CD4-positive, alpha-beta T cell treated with Interleukin-6 for 4 hours (primary cell): ENCODE measurements at places on chromosomes 4 and X.

DNA sequence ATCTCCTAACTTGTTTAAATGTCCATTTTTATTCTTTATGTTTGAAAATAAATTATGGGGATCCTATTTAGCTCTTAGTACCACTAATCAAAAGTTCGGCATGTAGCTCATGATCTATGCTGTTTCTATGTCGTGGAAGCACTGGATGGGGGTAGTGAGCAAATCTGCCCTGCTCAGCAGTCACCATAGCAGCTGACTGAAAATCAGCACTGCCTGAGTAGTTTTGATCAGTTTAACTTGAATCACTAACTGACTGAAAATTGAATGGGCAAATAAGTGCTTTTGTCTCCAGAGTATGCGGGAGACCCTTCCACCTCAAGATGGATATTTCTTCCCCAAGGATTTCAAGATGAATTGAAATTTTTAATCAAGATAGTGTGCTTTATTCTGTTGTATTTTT, 27.6 kb downstream of the NUDT6 start:
- no peak for DNase-seq

DNA sequence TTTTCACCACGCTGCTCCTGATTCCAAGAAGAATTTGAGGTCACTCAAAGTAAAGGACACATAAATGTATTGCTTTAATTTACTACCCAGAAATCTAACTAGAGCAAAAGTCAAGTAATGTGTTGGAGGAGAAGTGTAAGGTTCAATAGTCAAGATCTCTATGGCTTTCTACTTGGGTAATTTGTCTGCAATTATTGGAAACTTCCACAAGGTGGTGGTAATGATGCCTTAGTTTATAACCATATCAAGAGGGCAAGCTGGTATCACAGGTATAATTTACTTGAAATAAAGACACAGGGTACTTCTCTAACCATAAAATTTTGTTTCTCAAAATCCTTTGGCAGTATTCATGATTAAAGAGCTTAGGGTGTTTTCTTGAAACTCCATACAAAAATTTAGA, 10.2 kb upstream of the GRIA3 start:
- no peak for DNase-seq

- no peak for DNase-seq
Measured at GRCh38 chr4:41477181-41477905, 60.6 kb upstream of the LIMCH1 start.

DNA sequence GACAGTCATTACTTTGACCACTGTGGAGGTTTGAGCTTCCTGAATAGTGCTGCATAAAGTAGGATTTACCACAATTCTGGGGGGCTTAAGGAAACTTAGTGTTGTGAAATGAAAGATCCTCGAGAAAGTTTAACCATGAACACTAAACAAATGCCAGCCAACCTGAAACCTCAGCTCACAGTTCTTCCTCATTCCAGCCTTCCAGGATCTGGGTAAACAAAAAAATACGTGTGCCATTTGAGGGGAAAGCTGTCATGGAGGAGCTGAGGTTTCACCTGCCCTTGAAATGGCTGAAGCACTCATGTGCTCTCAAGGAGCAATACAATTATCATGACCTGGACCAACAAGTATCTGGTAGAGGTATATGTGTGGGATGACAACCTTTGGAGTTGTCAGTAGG, 142.7 kb downstream of the NPNT start:
- DNase-seq, result no peak

GRCh38 chr4:89497517-89498308, 190.1 kb upstream of the GPRIN3 start:
- DNase-seq, result no peak

- peak; percentile 50 for DNase-seq
Measured at GRCh38 chr4:139665690-139666529, at the start of gene MGST2. TSS of gene MGST2 (plus strand) at chr4:139665819. CDS start at chr4:139666020, 201 bp downstream.

- no peak for DNase-seq
Measured at GRCh38 chr4:87216469-87216868, 3.9 kb downstream of the KLHL8 start.

DNA sequence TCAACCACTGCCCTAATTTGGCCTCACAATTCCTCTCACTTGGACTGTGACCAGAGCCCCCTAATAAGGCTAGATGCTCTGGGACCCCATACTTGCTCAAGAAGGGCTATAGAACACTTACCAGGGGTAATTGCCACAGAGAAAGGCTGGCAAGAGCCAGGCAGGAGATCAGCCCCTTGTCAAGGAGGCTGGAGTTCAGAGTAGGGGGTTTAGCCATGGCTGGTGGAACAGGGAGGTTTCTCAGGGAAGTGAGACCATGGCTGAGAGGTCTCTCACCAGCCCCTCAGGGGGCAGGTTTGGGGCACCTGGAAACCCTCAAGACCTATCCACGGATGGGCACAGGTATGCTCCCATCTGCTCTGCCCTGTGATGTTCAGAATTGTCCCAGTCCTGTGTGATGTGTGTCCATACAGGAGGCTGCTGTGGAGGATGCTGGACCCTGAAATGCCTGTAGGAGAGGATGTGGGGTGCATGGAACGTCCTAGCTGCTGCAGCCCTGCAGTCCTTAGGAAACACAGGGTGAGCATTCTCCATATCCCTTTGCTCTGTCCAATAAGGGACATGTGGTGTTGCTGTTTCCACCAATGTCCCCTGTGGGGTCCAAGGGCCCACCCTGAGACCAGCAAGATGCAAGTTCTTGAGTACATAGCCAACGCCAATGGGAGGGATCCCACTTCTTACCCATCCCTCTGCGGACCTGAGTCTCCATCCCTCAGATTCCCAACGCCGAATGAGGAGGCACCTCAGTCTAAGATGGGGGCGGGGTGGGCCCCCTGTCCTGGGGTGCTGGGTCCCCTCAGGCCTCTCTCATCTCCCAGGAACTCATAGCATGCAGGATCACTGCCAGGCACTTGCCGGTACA, 16.4 kb upstream of the HSFX1 start:
- no peak for DNase-seq

- no peak for DNase-seq
Measured at GRCh38 chr4:41360921-41361793, 104.4 kb downstream of the UCHL1 start.

- peak; percentile 85 for DNase-seq
Measured at GRCh38 chrX:71128915-71129765, 10.7 kb downstream of the MED12 start.

DNA sequence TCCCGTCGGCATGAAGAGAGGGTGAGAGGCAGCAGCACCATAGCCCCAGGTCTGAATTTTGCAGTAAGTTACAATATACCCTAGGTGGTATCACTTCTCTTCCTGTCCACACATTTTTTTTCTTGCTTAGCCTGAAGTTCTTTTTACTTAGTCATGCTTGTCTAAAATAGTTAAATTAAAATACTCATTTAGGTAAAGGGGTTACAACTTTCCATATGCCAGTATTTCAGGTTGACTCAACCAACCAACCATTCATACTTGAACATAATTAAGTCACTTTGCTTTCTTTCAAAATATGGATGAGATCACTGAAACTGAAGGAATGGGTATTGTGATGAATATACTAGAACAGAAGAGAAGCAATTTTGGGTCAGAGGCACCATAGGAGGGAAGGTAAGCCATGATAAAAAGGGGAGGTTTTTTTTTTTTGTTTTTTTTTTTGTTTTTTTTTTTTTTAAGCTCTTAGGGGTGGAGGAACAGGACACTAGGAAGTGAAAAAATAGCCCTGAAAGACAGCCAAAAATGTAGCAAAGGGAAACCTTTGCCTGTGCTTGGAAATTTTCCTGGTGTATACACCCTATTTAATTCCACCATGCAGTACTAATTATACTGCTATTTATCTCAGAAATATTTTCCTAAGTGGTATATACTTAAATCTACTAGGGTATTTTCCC, 41.8 kb downstream of the RPS6KA3 start:
- DNase-seq, result no peak

- DNase-seq, result no peak
Measured at GRCh38 chr4:66328803-66329574, 658.7 kb upstream of the EPHA5 start.

DNA sequence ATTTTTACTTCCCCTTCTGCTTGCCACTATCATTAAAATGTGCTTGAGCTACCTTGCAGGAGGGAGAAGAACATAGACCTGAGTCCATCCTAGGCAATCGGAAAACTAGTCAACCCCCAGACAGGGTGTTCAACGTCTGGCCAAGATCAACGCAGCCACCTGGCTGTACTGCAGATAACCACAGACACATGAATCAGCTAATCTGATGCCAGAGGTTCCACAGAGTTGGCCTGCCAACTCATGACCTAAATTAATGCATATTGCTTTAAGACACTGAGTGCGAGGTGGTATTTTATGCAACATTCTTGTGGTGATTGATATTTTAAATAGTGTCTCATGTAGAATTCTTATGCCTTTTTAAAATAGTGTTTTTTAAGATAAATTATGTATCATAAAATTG, 1283.8 kb upstream of the PABPC4L start:
- DNase-seq, result no peak

GRCh38 chr4:176902710-176903323, 110.1 kb upstream of the VEGFC start:
- no peak for DNase-seq

DNA sequence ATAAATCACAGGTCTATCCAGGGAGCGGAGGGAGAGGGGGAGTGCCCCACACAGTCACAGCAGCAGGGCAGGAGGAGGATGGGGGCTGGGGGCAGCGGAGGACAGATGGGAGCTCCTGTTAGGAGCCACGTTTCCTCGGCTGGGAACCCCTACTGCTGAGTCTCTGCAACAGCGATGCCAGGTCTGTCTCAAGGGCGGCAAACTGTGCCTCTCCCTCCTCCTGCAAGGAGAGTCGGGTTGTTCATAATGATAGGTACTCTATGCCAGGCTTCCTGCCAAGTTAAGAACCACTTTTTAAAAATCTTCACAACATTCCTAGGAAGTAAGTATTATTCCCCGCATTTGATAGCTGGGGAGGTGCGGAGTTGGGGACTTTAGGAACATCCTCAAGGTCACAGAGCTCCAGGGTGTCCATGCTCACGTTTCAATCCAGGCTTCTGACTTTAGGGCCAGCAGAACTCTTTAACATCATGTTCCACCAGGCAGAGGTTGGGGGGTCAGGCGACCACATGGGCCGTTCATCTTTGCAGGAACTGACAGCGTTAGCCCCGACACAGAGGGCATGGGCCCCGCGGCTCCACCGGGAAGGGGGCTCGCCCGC, 98.3 kb upstream of the MAML3 start:
- DNase-seq, result peak; percentile 7

DNA sequence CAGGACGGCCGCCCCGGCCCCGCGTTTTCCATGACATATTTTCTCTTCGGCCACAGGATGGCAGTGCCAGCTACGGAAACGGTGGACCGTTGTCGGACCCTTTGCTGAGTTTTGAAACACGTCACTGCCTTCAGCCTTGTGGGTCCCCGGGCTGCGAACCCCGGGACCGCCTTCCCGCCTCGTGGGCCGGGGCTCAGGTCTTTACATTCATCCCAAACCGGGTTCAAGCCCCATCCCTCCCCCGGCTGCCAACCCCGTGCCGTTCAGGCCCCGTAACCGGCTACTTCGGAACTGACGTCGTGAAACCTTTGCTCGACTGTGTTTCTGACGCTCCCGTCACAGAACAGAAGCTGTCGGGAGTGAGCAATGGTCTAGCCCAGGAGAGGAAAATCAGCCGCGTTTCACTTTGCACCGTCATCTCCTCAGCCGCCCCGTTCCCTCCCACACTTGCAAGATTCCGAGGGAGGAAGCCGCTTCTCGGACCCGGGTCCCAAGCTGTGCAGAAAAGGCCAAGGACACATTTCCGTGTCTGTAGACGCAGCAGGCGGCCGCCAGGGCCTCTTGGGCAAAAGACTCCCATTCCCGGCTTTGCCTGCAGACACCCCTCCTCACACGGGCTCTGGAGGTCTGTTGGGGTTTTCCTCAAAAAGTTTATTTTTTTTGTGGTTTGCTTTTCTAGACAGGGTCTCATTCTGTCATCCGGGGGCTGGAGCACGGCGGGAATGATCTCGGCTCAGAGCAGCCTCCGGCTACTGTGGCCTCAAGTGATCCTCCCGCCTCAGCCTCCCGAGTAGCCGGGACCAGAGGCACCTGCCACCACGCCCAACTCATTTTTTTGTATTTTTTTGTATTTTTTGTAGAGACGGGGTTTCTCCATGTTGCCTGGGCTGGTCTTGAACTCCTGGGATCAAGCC, 41.4 kb upstream of the PPP2R3B start:
- DNase-seq, result no peak

- DNase-seq, result no peak
Measured at GRCh38 chr4:74624351-74625151, 169.8 kb downstream of the BTC start.

DNA sequence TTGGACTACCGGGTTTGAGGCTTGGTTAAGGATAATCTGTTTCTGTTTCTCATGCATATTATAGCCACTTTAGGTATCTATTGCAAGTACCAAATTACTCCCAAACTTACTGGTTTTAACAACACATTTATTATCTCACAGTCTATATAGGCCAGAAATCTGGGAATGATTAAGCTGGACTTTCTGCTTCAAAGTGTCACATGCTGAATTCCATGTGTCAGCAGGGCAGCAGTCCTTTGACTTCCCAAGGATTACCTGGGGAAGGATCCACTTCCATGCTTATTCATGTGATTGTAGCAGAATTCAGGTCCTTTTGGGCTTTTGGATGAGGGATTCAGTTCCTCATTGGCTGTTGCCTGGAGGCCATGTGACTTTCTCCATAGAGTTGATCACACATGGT, 349.0 kb upstream of the TRAM1L1 start:
- no peak for DNase-seq

- no peak for DNase-seq
Measured at GRCh38 chr4:95048296-95048695, 290.5 kb downstream of the BMPR1B start.

DNA sequence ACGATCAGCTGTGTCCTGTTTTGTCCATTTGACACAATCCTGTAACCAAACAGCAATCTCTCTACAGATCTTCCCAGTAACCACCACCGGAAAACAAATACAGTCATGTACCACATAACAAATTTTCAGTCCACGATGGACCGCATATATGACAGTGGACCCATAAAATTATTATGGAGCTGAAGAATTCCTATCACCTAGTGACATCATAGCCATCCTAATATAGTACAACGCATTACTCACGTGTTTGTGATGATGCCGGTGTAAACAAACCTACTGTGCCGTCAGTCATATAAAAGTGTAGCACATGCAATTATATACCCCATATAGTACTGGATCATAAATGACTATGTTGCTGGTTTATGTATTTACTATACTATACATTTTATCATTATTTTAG, 133.7 kb upstream of the EDNRA start:
- DNase-seq, result no peak

- no peak for DNase-seq
Measured at GRCh38 chrX:19293606-19294325, 50.0 kb upstream of the PDHA1 start.

- DNase-seq, result no peak
Measured at GRCh38 chrX:107448625-107448997, 841 bp upstream of the FRMPD3 start.
